ENCODE measurements at places on chromosomes 3 and 15.

DNA sequence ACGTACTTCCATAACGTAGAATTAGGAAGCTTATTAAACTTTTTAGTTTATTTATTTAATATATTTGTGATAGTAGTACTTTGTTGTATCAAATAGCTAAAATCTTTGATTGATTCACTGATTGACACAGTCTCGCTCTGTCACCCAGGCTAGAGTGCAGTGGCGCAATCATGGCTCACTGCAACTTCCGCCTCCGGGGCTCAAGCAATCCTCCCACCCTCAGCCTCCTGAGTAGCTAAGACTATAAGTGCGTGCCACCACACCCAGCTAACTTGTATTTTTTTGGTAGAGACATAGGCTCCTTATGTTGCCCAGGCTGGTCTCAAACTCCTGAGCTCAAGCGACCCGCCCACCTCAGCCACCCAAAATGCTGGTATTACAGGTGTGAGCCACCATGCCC is 5.7 kb downstream of the APH1B start:
- no peak for DNase-seq

DNA sequence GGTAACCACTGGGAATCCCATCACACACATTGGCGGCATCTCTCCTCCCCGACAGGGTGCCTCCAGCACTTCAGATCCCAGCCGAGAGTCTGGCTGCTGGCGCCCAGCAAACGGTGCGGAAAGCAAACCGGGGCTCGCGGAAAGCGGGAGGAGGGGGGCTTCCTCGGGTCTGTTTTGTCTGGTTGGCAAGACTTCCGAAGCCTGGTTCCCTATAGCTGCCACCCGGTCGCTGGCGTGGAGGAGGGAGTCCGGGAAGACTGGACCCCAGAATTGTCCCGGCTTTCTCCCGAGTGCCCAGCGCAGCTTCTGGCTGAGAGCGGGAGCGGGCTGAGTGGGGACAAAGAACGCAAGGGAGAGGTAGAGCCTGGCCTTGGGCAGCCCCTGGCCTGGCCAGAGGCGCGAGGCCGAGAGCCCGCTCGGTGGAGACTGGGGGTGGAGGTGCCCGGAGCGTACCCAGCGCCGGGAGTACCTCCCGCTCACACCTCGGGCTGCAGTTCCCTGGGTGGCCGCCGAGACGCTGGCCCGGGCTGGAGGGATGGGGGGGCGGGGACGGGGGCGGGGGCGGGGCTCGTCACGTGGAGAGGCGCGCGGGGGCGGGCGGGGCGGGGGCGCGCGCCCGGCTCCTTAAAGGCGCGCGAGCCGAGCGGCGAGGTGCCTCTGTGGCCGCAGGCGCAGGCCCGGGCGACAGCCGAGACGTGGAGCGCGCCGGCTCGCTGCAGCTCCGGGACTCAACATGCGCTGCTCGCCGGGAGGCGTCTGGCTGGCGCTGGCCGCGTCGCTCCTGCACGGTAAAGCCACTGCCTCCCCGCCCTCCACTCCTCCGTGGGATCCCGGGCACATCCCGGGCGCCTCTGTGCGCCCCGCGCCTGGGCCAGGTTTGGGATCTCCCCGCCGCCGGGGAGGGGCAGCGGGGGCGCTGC is at the start of gene CHRNA7:
Gene CHRNA7 (plus strand): TSS at position 654 of the 920 bp plus-strand sequence. CDS start 80 bp downstream, at position 734.
- peak; percentile 24 for DNase-seq

DNA sequence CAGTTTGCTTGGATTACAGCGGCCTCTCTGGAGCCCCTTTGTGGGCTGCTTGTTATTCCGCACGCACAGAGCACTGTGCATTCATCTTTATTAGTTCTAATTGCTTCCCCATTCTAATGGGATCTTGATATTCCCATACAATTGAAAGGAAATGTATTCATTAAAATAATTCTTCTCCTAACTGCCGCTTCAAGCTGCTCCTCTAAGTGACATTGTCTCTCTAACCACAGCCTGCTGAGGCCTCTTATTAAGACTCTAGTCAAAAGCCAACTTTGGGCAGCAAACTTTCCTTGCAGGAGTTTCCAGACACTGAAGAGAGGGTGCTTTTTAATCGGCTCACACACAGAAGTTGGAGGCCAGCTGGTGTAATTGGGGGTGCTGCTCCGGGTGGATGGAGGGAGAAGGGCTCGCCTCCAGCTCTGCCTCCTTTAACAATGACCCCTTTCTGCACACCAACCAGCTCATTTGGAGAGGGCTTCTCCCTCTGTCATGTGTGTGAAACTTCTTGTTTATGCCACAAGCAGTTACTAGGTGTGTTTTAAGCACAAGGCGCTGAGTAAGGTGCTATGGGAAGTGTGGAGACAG is 5.6 kb upstream of the MAGEF1 start:
- no peak for DNase-seq

DNA sequence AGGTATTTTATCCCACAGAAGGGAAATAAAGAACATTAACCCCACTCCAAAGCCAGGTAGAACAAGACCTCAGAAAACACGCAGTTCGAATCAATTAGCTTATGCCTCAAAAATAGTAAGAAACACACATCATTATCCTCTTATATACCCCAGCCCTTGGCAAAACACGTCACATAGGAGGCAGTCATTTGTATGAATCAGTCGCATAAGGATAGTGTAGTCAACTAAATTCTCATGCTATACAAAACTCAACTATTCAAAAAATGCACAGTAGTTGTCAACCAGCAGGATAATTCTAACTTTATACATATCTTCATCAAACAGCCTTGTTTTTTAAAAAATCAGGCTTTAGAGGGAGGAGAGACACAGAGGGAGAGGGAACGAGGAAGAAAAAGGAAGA is 298.4 kb downstream of the FOXP1 start:
- DNase-seq = no peak

- DNase-seq = no peak
Observed at GRCh38 chr15:45588219-45588875, 1.2 kb downstream of the BLOC1S6 start.

DNA sequence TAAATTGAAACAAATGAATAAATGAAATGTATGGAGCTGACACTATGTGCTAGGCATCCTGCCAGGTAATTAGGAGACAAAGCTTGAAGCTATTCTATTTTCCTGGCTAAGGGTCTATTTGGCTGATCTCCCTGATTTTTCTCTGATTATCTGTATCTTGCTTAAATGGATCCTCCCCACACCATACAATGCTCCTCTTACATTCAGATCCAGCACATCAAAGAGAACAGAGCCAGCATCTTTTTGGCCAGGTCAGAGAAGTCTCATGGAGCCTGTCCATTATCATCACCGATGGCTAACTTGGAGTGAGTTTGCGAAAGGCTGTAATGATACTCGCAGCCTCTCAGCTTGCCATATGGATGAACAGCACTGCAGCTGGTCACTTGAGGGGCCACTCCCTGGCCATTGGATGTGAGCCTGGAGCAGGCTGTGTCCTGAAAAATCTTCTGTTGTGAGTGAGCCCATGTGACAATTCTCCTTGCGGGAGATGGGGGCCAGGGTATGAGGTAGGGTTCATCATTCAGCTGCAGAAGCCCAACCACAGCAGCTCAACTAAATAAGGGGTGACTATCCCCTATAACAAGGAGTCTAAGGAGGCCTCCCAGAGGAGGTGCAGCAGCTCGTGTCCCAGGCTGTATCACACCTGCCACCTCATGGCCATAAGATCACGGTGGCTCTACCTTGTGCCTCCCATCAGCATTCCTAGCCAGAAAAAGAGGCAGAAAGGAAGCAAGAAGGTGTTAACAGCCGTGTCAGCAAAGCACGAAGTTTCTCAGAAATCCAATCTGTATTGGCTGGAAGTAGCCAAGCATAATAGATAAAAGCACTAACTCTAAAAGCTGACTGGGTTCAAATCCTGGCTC is 69.3 kb upstream of the ST8SIA2 start:
- no peak for DNase-seq

- no peak for DNase-seq
Observed at GRCh38 chr3:29186982-29187725, 93.7 kb upstream of the RBMS3 start.

DNA sequence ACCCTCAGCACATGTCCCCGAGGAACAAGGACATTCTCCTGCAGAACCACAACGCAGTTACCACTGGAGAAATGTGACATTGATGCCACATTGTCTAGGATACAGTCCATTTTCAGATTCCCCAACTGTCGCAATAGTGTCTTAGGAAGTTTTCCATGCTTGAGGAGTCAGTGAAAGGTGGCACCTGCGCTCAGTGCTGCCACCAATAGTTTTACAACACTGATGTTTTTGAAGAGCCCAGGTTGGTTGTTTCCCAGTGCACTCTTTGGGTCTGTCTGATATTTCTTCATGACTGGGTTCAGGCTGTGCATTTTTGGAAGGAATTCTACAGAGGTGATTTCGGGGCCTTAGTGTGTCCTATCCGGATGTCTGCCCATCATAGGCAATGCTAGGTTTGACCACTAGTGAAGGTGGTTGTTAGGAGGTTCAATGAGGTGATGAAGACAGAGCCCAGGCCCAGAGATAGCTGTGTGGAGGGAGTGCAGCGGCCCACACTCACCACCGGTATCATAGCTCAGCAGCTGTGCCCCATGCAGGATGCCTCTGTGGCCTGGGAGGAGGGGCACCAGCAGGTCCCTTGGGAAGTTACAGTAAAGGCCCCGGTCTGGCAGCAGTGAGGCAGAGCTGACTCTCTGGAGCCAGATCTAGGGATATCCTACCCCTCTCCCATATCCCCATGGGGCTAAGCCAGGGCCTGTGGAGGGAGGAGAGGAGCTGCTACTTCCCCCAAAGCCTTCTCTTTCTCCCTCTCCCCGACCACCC is 96.6 kb downstream of the DNAJB8 start:
- no peak for DNase-seq

- peak; percentile 54 for DNase-seq
Observed at GRCh38 chr3:69082805-69083204, 1.9 kb upstream of the ARL6IP5 start.

DNA sequence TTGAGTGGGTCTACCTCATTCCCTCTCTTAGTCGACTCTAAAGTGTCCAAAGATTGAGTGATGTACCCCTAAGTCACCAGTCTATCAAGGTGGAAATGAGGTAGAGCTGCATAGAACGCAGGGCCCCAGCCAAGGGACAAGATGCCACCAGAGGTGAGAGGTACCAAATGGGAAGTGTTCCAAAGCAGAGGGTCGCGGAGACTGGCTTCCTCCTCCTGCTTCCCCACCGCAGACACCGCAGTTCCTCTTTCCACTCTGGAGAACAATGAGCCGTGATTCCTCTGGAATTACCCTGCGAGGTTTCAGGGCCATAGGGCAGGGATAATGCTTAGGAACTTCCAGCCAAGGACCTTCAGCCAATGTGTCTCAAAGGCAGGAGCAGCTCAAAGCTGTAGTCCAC is 55.8 kb downstream of the DAPK2 start:
- DNase-seq = no peak

DNA sequence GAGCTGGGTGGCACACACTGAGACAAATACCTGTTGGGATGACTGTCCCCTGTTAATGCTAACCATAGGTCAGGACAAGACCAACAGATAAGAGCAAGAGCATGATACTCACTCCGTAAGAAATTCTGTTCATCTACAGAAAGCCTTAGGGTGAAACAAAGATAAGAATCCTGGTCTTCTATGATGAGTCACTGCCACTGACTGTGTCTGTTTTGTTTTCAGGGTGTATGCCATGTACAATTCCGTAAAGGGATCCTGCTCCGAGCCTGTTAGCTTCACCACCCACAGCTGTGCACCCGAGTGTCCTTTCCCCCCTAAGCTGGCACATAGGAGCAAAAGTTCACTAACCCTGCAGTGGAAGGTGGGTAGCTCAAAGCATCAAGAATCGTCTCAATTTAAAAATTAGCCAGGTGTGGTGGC is 141.1 kb downstream of the GHSR start:
- no peak for DNase-seq

DNA sequence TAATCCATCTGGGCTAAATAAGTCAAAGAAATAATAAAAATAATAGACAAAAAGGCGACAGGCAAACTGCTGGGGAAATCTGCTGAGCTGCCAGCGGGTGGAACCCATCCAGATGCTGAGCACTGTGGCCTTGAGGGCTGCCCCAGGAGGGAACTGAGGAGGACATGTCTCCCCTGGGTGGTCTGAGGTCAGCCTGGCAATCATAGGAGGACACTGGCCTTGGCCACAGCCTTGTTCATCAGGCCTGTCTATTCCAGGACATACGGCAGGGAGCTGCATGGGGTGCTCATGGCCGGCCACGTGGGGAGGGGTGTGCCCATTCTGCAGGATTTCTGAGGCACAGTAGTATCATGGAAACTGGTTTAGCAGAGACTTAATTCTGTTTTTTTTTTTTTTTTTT is 21.5 kb upstream of the SNRPA1 start:
- DNase-seq = no peak

- no peak for DNase-seq
Observed at GRCh38 chr3:17137321-17137826, 252.6 kb downstream of the PLCL2 start.

GRCh38 chr3:133945381-133946095 is 49.9 kb upstream of the RAB6B start:
- DNase-seq = no peak

DNA sequence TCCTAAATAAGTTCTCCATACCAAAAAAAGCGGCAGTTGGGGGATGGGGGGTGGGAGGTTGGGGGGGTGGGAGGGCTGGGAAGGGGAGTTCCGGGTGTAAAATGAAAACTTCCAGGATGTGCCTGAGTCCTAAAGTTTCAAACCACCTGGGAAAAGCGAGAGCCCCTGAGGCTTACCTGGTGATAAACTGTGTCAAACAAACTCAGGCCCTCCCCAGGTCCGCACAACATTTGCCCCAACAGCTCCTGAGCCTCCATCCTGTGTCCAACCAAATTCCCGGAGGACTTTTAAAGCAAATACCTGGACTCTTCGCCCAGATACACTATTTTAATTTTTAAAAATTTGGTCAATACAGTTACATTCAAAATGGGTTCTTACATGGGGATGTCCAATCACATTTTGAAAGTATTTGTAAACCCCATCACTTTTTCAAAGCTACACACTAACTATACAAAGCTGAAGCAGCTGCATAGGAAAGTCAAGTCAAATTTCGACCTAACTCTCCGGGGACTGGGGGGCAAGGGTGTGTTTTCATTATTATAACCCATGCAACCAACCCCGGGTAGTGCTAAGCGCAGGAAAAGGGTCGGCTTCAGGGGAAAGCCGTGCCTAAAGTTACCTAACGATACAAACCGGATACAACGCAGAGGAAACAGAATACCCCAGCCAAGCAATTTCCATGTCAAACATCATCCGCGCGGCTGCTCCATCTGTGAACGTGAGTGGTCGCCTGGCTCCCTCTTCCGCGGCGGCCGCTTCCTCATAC is 685 bp upstream of the FOXB1 start:
- DNase-seq = no peak

GRCh38 chr3:126111126-126111551 is 27.2 kb upstream of the SLC41A3 start:
- DNase-seq = no peak

DNA sequence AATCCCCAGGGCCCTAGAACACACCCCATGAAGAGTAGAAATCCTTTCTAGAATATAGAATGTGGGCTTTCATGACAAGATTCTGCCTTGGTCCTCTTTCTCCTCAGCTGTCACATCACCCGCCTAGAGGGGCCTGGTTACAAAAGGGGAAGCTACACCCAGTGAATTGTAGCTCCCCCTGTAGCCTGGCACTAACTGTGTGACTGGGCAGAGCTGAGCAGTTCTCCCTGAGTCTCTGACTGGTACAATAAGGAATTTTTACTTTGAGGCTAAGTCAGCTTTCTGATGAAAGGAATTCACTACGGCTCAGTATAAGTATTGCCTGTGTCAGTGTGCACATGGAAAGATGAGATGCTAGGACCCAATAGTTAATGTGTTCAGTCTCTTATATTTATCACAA is 28.7 kb upstream of the ZNF148 start:
- DNase-seq = no peak

GRCh38 chr15:29883126-29883525 is 60.9 kb upstream of the TJP1 start:
- no peak for DNase-seq

GRCh38 chr3:122415104-122415744 is 638 bp downstream of the WDR5B start:
- DNase-seq = peak; percentile 13

GRCh38 chr3:129605203-129605921 is 1.1 kb downstream of the PLXND1 start:
- DNase-seq = no peak
